GM23248 (cell line): ENCODE measurements at places on chromosomes 13 and 19.

DNA sequence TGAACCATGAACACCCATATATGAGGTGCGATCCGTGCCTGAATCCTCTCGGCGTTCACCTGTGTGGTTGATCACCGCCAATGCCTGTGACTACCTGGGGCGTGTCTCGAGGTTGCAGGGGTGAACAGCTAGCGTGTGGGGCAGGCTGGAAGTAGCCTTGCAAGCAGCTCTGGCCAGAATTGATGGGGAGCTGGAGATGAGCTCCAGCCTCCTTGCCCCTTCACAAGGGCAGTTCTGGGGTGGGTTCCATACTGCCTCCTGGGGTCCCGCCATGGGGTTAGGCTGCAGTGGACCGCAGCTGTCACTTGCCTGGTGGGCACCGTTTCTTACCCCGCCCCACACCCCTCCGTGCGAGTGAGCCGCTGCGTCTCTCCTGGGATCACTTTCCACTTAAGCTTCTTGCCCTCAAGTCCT, 154.5 kb upstream of the SOX1 start:
- H3K27me3 ChIP-seq: no peaks in the 10 kb centered on the region
- DNase-seq: no peak
- H3K4me1 ChIP-seq: no peaks in the 10 kb centered on the region
- H3K27ac ChIP-seq: no peak overlapping the region

GRCh38 chr19:4745986-4746385, 22.3 kb upstream of the DPP9 start:
- no peaks in the 10 kb centered on the region; the same call in 1 of the 2 replicates for H3K27me3 ChIP-seq
- peaks cover 14% of the 10 kb centered on the region for H3K4me1 ChIP-seq
- no peak overlapping the region for H3K4me3 ChIP-seq

- peak; percentile 98 for DNase-seq
- no peaks in the 10 kb centered on the region for H3K36me3 ChIP-seq
- no peaks in the 10 kb centered on the region for H3K27me3 ChIP-seq
Observed at GRCh38 chr19:47255879-47256692, at the start of gene CCDC9. TSS of gene CCDC9 (plus strand) at chr19:47256525. CDS start at chr19:47258401, 1,876 bp downstream.

GRCh38 chr13:51684076-51684475, 99.8 kb downstream of the WDFY2 start:
- H3K4me3 ChIP-seq: no peak overlapping the region
- peaks cover 50% of the 10 kb centered on the region for H3K4me1 ChIP-seq
- DNase-seq: peak; percentile 77
- H3K27me3 ChIP-seq: no peaks in the 10 kb centered on the region
- peak overlapping the region; percentile 26 for H3K27ac ChIP-seq

DNA sequence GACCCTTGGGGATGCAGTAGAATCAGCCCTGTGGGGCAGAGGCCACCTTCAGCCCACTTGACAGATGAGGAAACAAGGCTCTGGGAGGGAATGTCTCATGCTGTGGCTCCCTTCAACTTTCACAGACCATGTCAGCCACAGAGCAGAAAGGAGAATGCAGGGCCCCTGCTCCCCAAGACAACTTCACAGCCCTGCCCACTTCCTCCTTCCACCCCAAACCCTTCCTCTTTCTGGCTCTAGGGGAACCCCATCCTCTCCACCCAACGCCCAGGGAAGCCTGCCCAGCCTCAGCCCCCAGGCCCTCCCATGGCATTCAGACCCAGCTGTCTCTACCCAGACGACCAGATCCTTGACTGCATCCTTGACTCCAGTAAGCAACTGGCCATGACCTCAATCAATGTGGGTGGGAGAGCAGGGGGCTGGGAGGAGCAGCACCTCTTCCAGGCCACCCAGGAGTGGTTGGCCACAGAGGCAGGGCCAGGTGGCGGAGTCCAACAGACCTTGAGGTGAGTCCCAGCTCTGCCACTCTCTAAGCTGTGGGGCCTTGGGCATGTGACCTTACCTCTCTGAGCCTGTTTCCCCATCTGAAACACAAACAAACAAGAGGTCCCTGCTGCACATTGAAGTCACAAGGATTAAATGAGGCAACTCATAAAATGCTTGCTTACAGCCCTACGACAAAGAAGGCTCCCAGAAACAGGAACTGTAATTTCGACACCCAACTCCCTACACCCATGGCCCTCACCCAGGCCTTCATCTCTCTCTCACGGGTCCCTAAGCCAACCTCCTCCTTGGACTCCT, 15.8 kb downstream of the DEDD2 start:
- DNase-seq: no peak
- H3K27ac ChIP-seq: no peak overlapping the region
- H3K4me3 ChIP-seq: no peak overlapping the region
- peaks cover 22% of the 10 kb centered on the region for H3K4me1 ChIP-seq

GRCh38 chr19:11767633-11768133, 883 bp downstream of the ZNF441 start:
- peak; percentile 76 for DNase-seq
- H3K27me3 ChIP-seq: no peaks in the 10 kb centered on the region
- H3K4me3 ChIP-seq: peak overlapping the region; percentile 76
- peaks cover 6% of the 10 kb centered on the region for H3K4me1 ChIP-seq
- peak overlapping the region; percentile 91 for H3K27ac ChIP-seq
- H3K36me3 ChIP-seq: no peaks in the 10 kb centered on the region
